ENCODE measurements at places on chromosomes 2 and 18.

- no peak for DNase-seq
Measured at GRCh38 chr2:208407667-208408066, 1.1 kb downstream of the PTH2R start.

DNA sequence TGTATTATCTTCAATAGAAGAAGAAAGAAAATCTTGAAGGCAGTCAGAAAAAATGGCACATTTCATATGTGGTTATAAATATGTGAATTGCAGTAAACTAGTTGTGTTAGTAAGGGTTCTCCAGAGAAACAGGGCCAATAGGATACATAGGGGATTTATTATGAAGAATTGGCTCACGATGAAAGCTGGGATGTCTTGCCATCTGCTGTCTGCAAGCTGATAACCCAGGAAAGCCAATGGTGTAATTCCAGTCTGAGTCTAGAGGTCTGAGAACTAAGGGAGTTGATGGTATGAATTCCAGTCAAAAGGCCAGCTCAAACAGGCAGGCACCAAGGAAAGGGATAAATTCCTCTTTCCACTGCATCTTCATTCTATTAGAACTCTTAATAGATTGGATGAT is 362.4 kb downstream of the KCNJ3 start:
- no peak for DNase-seq

GRCh38 chr2:239937866-239938640 is 87.1 kb downstream of the NDUFA10 start:
- no peak for DNase-seq

- DNase-seq, result no peak
Measured at GRCh38 chr18:79402977-79403722, 7.4 kb downstream of the NFATC1 start.

DNA sequence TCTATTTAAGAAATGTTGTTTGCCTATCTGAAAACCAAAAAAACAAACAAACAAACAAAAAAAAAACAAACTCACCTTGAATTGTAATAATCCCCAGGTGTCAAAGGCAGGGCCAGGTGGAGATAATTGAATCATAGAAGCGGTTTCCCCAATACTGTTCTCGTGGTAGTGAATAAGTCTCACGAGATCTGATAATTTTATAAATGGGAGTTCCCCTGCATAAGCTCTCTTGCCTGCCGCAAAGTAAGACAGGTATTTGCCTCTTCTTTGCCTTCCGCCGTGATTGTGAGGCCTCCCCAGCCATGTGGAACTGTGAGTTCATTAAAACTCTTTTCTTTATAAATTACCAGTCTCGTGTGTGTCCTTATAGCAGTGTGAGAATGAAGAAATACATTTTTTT is 1180.7 kb upstream of the CRIM1 start:
- DNase-seq, result no peak

DNA sequence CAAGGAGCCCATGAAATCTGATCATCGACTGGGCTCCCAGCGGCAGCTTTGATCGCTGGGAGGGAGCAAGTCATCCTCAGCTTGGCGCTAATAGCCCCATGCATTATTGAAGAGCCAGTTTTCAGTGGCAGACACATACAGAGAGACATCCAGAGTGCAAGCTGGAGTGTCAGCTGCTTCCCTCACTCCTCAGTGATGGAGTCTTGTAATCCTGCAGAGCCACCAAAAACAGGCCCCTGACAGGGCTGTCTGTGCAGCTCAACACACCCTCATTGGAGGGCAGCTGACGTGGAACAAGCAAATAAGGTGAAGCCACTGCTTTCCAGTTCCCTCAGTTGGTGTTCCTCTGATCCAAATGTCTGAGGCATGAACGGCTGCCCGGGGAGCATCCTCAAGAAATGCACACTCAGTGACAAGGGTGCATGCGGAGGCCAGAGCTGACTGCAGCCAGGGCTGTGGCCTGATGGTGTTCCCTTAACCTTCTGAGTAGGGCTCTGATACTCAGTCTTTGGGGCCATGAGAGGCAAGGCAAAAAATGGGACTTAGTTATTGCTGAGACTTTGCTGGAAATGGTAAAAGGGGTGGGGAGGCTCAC is 97.4 kb downstream of the RHOB start:
- no peak for DNase-seq

- no peak for DNase-seq
Measured at GRCh38 chr18:10923551-10924070, 225.8 kb downstream of the PIEZO2 start.

DNA sequence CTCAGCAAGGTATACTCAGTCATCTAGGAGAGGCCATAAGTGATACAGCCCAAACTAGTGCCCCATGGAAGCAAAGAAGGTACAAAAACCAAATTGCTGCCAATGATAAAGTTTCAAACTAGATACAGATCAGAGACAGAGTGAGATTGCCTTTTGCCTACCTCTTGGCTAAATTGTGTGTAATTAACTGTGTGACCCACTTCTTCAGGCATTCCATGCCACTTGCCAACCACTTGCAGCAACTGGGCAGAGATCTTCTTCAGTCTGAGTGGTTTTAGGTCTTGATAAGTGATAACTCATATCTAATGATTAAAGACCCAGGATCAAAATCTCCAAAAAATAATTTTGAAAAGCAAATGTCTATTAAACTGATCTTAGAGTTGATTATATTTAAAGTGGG is 21.1 kb upstream of the NABP1 start:
- no peak for DNase-seq

GRCh38 chr2:58976375-58977071 is 735.4 kb upstream of the FANCL start:
- no peak for DNase-seq

DNA sequence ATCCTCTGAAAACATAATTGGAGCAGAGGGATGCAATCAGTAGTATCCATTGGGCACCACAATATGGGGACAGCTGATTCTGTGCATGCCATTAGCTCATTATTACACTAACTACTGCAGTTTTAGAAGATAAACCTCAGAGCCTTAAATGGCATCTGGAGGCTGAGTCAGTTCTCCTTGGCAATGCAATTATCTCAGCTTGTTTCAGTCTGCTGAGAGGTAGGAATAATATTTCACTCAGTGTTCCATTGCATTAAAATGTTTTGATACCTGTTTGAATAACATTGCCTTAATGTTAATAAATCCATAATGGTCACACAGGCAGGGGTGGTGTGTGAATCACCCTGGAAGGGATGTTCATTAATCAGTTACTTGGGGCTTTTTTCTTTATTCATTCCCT is 309.6 kb downstream of the LRRTM1 start:
- DNase-seq, result no peak

- no peak for DNase-seq
Measured at GRCh38 chr2:85722519-85722918, 28.4 kb downstream of the GNLY start.

GRCh38 chr2:128374711-128375413 is 56.2 kb upstream of the HS6ST1 start:
- no peak for DNase-seq

GRCh38 chr2:160358046-160358445 is 135.6 kb downstream of the RBMS1 start:
- DNase-seq, result no peak

DNA sequence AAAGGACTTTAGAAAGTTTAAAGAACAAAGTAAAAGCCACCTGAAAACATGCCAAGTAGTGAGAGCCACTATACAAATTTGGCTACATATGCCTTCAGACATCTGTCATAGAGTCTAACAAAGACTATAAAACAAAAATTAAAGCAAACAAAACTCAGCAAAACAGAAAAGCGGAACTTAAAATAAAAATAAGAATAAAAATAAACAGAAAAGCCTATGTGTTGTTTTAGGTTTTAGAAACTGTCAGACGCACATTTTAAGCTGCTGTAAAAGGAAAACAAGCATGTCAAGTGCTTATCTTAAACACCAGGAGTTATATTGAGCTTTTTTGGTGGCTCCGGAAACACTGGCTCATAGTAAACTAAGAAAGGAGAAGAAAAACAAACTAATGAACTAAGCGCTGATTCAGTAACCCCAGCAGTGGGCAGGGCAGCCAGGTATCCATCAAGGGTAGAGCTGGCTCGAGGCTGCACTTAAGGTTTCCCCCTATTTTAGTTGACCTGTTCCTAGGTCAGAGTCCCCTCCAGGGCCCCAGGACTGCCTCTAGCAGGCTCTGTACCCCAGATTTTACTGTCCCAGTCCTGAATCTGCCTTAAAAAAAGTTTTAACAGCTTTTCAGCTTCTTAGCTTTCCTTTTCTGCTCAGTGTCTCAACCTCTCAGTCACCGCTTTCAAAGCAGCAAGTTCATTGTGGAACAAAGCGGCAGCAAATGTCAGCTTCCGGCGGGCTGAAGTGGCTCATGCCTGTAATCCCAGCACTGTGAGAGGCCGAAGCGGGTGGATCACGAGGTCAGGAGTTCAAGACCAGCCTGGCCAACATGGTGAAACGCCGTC is 15.4 kb upstream of the RMC1 start:
- peak; percentile 36 for DNase-seq

GRCh38 chr2:165827921-165828276 is 33.9 kb upstream of the GALNT3 start:
- no peak for DNase-seq

GRCh38 chr2:37659723-37660122 is 11.7 kb downstream of the CDC42EP3 start:
- DNase-seq, result no peak

DNA sequence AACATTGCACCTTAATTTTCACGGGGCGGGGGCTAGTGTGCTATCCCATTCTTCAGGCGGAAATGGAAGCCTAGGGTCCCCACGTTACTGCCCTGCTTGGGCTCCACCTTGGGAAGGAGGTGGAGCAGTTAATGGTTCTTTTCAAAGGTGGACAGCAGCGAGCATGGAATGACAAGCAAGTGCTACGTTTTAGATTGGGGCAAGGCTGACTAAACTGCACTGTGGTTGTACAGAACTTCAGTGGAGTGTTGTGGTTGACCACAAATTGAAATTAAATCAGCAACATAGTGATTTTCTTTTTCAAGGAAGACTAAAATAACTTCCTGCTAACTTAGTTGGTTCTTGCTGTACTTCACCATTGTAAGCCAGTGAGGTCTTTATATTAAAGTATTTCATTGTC is 47.0 kb downstream of the CHRNA1 start:
- DNase-seq, result no peak

DNA sequence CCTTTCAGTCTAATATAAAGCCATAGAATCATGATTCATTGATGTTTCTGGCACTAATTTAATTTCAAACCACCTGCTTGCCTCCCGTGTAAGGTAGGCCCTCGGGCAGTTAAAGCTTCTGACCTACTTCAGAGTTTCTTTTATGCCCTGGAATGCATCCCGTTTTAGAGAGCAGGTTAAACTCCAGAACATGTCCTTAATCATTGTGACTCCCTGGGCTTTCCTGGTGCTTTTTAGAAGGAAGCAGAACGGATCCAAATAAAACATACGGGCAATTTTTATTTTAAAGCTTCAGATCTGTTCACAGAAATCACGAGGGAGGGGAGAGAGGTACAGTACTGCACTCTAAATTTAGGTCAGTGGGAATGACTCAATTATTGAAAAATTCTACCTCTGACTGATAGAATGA is 134.8 kb downstream of the GCA start:
- no peak for DNase-seq

DNA sequence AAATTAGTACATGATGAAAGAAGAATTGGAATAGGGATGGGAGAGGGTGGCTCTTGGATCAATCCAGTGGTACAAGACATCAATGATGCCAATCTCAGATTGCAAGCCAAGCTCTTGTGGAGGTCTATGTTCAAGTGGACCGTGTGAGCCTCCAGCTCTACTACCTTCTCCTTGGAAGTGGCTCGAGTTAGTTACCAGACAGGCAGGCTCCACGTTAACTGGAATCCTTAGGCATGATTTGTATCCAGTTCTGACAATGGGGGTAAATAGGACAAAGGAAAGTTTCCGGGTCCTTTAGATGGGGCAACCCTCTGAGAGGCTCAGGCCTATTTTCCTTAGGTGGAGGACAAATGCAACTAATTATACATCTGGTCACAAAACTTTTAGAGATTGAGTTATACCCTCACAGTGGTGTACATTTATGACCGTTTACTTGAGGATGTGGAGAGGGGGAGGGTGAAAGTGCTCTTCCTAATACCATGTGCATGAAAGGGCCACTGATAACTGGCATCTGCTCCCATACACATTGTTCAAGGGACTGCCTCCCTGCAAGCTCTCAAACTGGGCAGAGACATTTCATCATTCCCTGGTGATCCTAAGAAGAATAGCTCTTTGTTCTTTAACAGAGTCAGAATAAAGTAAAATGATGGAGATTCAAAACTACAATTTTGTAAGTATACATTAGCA is 180.2 kb downstream of the SOCS6 start:
- DNase-seq, result no peak

GRCh38 chr2:84713441-84713840 is 167.4 kb downstream of the TRABD2A start:
- DNase-seq, result no peak

GRCh38 chr2:9797681-9798556 is 45.4 kb upstream of the TAF1B start:
- no peak for DNase-seq

DNA sequence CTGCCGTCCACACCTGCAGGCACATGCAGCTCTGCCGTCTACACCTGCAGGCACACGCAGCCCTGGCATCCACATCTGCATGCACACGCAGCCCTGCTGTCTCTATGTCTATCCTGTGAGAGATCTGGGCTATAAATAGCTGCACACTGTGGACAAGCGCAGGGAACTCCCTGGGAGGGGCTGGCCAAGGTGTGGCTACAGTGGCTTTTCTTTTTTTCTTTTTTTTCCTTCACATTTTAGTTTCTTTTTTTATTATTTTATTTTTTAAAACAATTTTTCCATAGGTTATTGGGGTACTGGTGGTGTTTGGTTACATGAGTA is 42.0 kb downstream of the TMEM182 start:
- DNase-seq, result no peak

- no peak for DNase-seq
Measured at GRCh38 chr2:85164145-85164569, 31.0 kb downstream of the TCF7L1 start.

- no peak for DNase-seq
Measured at GRCh38 chr2:42051543-42052235, 3.9 kb downstream of the PKDCC start.

GRCh38 chr2:20668451-20668850 is 1.5 kb downstream of the GDF7 start:
- no peak for DNase-seq

- DNase-seq, result no peak
Measured at GRCh38 chr2:165803123-165803760, 9.2 kb upstream of the GALNT3 start.

- DNase-seq, result no peak
Measured at GRCh38 chr18:67862069-67862468, 345.5 kb upstream of the DSEL start.

DNA sequence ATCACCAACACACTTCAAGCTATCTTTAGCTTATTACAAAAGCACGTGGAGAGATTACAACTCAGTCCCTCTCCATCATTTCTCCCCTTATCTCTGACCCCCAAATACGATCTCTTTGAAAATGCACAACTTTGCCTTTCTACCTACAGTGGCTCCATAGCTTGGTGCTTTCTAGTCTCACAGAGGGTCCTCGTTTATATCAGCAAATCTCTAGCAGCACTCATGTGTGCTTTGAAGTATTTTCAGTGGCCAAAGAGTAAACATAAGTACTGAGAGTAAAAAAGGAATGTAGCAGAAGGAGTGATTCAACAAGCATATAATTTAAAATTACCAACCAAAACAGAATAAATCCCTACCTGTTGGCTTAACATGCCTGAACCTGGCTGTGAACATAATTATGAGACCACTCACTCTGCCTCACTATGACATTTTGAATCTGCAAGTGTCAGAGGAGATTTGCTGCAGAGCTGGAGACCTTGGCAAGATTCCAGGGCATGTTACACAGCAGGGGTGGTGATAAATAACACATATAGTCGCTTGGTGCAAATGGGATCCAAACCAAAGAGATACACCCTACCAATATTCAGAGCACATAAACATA is 54.6 kb downstream of the LAMA3 start:
- no peak for DNase-seq

GRCh38 chr2:195863121-195863520 is 205.5 kb downstream of the DNAH7 start:
- no peak for DNase-seq
